ENCODE measurements at places on chromosomes 3 and 15.

DNA sequence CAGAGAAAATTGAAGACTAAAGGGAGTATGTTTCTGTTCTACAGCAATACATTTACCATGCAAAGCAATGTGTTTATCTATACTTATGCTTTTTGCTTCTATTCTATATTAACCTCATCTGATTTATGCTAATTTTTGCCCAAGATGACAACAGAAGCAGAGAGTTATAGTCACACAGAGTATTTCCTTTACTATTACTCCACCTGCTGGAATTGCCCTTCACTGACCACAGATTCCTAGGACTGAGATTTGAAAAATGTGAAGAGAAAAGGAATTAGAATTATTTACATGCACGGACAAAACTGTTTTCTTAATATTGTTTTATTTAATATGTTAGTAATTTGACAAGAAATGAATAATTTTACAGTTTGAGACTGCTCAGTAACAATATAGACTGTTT, 745.6 kb downstream of the VGLL3 start:
- DNase-seq: no peak

DNA sequence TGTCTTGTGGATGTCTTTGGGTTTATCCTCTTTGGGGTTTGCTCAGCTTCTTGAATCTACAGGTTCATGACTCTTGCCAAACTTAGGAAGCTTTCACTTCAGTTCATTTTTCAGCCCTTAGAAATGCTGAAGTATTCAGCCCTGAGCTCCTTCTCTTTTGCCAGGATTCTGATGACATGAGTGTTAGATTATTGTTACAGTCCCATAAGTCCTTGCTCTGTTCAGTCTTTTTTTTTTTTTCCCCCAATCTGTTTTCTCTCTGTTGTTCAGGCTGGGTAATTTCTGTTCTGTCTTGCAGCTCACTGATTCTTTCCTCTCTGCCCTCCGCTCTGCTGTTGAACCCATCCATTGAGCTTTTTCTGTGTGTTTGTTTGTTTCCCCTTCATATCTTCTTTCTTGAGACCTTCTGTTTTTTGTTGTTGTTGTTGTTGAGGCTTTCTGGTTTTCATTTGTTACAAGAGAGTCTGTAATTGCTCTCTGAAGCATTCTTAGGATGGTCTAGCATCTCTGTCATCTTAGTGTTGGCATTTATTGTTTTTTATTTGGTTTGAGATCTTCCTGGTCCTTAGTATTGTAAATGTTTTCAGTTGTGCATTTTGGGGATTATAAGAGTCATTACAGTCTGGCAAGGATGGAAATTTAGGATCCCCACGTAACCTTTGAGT, 18.4 kb downstream of the LRCH3 start:
- DNase-seq: no peak

DNA sequence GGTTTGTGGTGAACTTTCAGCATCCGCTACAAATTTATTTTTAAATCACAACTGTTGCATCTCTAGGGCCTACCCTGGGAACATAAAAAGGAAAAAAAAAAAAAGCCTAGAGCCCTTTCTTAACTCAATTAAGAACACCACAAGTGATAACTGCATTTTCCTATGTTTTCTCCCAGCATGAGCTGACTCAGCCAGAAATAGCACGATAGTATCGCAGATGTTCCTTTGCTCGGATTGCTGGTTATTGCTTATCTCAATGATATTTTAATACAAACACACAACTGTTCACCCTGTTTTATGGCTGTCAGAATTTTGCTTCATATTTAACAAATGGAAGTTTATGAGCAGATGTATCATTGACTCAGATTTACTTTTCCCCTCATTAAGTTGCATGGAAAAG, 251.8 kb upstream of the SUCLG2 start:
- DNase-seq: no peak

- DNase-seq: peak; percentile 96
These were observed 109.1 kb upstream of the LRIG1 start for GRCh38 chr3:66609660-66610561.

DNA sequence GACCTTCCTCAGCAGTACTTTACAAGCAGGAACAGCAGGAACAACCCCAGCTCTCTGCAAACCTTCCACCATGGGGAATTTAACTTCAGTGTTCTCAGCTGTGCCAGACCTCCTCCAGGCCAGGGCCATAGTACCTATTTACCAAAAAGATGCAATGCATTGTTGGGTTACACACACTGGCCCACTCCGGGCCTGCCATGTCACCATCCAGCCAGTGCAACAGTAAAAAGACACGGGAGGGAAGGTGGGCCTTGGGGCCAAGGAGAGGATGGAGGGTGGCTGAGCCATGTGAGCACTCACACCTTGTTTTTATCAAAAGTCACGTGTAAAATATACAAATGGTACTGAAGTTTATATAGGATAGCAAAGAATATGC, 157.0 kb downstream of the GABRB3 start:
- no peak for DNase-seq

DNA sequence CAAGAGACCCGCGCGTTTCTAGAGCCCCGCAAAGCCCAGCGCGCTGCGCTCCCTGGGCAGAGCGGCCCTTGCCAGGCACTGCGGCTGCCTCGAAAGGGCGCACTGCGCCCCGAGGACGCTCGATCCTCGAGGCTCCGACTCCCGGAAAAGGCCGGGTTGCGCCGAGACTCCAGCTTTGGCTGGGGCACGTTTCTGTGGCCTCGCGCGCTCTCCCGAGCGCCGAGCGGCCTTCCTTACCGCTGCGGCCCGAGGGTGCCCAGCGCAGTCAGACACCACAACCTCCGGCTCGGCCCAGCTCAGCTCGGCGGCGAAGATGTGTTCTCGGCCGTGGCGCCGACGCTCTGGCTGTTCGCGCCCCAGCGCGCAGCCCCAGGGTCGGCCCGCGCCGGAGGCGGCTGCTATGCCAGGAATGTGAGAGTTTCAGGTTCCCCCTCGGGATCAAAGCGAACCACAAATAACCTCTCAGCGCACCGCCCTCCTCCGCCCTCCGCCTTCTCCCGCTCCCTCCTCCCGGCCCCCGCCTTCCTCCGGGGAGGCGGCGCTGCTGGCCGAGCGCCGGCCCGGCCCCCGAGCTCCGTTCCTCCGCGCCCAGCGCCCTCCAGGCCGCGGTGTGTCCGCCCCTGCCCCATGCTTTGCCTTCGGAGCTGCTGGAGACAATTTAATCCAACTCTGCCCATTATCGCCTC, at the start of gene AMOTL2:
AMOTL2 (minus strand) TSS at position 343 of the 686 bp plus-strand sequence. CDS start 3,014 bp downstream, outside the sequence.
- DNase-seq: peak; percentile 61

DNA sequence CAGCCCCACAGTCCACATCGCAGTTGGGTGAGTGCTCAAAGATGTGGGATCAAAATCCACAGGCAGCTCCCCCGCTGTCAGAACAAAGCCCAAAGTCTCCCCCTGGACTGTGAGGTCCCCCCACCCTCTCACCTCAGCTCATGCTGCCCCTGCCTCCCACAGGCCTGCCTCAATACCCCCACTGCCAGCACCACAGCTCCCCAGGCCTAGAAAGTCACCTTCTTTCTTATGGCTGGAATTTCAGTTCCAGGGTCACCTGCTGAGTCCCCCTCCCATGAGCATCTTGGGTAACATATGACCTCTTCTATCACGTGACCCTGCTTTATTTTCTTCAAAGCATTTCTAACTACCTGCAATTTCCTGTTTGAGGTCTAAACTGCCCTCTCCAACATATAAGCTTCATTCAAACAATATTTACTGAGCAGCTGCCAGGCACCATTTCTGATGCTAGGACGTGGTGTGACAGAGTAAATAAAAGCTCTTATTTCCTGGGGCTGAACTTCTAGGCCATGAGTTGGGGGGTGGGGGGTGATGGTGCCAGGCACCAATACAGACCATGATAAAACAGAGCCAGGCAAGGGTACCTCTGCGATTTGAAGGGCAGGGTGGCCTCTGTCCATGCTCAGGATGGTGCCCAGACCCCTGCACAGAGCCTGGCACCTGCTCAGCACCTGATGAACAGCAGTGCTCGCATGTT, 2.4 kb upstream of the TMEM89 start:
- DNase-seq: no peak

DNA sequence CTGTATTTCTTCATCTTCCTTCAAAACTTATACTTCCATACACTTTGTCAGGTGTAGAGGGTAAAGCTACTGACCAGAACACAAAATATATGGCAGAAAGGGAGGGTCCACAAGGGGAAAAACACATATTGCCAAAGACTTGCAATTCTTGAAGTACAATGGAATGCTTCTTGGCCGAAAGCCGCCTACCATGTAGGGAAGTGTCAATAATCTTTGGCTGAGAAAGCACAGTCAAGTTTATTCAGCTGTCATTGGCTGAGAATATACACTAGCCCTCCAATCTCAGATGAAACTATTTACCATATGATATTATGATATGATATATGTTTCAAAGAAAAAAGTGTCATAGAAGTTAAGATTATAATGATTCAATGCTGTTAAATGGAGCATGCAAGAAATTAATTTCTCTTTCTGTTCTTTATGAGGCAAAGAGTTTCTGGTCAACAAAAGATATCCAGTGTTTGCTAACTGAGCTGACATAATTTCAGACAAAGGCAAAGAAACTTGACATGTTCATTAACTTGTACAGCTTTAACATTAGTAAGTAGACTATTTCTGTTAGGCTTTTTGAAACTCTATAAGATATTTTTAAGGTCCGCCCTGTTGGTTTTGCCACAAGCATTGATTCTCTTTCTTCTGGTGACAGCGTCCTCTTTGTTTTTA, 89.0 kb upstream of the LPP start:
- no peak for DNase-seq

- peak; percentile 65 for DNase-seq
These were observed 404.6 kb upstream of the C2CD4B start for GRCh38 chr15:62569460-62570404.

Data from brain pericyte (primary cell).